ENCODE measurements at places on chromosomes 3 and 15.

DNA sequence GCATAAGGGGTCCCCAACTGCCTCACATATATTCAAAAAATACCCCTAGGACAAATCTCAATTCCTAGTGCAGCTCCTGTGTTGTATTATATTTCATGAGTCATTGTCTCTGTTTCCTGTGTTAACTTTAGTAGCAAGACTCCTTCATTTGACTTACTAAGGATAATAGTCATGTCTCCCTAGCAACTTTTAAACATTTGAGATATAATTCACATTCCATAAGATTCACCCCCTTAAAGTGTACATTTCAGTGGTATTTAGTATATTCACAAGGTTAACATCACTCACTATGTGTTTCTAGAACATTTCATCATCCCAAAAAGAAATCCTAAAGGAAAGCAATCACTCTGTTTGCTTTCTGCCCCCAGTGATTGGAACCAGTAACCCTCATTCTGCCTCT is 121.3 kb upstream of the WNT7A start:
- DNase-seq, result no peak

DNA sequence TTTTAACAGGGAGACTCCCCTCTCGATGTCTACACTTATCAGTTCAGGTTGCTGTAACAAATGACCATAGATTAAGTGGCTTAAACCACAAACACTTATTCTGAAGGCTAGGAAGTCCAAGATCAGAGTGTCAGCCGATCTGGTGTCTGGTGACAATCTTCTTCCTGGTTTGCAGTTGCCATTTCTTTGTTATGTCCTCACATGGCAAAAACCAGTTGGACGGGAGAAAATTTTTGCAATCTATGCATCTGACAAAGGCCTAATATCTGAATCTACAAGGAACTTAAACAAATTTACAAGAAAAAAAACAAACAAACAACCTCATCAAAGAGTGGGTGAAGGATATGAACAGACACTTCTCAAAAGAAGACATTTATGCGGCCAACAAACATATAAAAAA is 116.9 kb upstream of the FOXB1 start:
- DNase-seq, result no peak

DNA sequence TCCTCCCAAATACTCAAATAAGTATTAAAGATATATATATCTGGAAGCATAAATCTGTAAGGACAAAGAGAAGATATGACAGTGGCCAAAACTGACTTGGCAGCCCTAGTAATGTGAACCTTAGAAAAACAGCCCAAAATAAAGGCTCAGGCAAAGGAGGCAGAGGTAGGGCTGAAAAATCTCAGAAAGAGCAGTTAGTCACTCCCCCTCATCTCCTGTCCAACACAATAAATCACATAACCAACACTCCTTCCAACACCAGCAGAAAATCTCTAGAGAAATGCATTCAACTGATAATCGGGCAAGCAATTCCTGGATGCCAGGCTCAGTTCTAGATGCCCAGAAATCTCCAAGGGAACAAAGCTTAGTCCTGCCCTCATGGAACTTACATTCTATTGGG is 22.1 kb upstream of the CHRM5 start:
- no peak for DNase-seq

GRCh38 chr3:73883497-73883896 is 258.8 kb upstream of the PDZRN3 start:
- DNase-seq, result no peak

DNA sequence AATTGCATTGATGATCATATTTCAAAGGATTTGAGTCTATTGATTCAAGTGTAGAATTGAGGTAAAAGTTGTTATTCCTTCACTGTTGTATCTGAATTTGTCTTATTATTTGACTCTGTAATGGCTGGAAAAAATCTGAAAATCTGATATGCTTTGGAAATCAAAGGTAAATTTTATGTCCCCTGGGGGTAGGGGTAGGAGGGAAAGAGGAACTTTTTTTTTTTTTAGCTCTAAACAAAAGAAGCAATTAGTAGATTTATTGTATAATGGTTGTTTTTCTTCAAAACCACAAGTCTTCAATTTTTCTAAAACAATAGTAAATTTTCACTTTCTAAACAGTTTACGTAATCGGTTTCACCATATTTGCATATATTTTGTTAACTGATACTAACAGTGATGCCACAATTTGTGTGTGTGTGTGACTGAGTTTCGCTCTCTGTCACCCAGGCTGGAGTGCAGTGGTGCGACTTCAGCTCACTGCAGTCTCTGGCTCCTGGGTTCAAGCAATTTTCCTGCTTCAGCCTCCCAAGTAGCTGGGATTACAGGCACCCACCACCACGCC is 91.7 kb upstream of the GOLGA6L4 start:
- DNase-seq, result peak; percentile 10

DNA sequence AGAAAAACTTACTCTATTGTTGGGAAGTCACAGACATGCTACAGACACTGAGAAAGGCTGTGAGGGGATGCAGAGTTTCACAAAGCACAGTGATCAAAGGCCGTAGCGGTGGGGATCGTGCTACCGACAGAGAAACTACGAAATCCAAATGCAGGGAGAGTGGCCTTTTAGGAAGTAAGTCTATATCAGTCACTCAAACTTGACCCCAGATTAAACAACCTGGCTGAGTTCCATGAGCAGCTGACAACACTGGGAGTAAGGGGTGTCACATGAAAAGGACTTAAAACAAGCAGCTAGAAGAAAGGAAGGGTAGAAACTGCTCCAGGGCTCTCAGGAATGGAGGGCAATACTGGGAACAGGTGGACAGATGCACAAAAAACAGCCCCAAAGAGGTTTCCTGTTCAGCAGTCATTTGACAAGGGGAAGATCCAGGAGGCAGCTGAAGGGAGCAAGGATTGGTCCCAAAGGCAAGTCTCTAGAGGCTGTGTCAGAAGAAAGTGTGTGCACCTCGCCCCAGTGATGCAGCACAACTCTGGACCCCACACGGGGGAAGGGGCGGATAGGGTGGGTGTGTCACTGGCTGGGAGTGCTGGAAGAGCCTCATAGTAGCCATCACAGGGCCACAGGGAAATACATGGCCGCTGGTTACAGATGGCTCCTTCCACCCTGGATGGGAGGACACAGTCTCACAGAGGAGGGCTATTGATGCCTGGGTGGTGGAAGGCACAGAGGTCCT is 20.3 kb upstream of the HDAC11 start:
- DNase-seq, result no peak

All from GM12864 (cell line).